Stimulated activated CD8-positive, alpha-beta memory T cell treated with anti-CD3 and anti-CD28 coated beads, Interleukin-15, amount 100 ng/mL, for 4 hours (primary cell): ENCODE measurements at places on chromosomes 5 and 9.

GRCh38 chr9:130658893-130659698, 5.3 kb upstream of the PRDM12 start:
- no peak for DNase-seq

DNA sequence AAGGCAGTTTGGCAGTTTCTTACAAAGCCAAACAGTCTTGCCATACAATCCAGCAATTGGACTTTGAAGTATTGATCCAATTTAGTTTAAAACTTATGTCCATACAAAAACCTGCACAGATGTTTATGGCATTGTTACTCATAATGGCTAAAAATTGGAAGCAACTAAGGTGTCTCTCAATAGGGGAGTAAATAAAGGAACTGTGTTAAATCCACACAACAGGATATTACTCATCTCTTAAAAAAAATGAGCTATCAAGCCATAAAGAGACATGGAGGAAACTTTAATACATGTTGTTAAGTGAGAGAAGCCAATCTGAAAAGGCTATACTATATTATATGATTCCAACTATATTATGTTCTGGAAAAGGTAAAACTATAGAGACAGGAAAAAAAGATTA, 313.6 kb upstream of the CD180 start:
- no peak for DNase-seq

GRCh38 chr5:167952278-167952995, 339.0 kb upstream of the WWC1 start:
- DNase-seq, result no peak

DNA sequence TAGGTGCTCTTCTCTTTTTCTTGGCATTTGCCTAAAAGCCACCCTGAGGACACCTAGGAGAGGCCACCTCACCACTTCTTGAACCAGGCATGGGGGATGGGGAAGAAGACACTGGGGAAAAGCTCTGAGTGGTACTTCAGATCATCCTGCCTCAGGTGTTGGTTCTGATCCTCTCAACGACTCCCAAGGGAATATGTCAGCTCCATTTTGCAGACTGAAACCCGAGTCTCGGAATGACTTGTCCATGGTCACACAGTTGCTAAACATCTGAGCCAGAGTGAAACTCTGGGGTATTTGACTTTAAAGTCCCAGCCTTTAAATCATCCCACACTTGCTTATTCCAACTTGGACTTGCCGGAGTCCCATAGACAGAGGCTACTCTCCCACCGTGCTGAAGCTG, 120.6 kb upstream of the GABRP start:
- no peak for DNase-seq

- DNase-seq, result no peak
Measured at GRCh38 chr5:169415371-169415770, 114.4 kb upstream of the SLIT3 start.

GRCh38 chr5:76325326-76325725, 77.8 kb upstream of the IQGAP2 start:
- DNase-seq, result no peak

- DNase-seq, result no peak
Measured at GRCh38 chr9:35135988-35136387, 20.3 kb upstream of the ATOSB start.

- DNase-seq, result no peak
Measured at GRCh38 chr9:11755951-11756350, 937.2 kb upstream of the TYRP1 start.

DNA sequence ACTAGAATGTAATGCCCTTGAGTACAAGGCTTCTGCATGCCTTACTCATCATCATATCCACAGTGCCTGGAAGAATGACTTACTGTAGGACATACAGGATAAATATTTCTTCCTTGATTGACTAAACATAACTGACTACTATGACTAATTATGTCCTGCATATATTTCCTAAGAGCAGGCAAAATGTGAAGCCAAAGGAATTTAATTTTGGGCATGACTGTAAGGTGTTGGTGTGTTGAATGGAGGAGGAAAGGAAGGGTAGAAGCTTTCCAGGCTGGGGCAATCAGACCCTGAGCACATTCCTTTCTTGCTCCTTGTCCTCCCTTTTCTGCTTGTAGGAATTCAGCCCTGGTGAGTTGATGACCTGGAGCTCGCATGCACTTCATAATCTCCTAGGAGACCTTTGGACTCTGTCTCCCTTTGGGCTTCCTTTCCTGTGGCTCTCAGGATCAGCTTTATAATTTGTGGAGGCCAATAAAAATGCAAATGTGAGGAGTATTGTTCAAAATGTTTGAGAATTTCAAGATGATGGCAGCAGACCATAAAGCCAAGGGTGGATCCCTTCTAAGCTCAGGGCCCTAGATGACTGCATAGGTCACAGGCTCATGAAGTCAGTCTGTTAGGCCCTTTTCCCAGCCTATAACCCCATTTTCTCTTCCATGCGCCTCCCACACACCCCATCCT, 174.0 kb downstream of the HMHB1 start:
- DNase-seq, result no peak

GRCh38 chr5:66582499-66583165, 13.6 kb upstream of the MAST4 start:
- DNase-seq, result no peak

GRCh38 chr5:66595756-66596635, at the start of gene MAST4:
Gene MAST4 (plus strand): TSS chr5:66596393. CDS start chr5:66596656, 263 bp downstream.
- no peak for DNase-seq

- DNase-seq, result no peak
Measured at GRCh38 chr9:91949392-91949945, 559 bp downstream of the ROR2 start.

- no peak for DNase-seq
Measured at GRCh38 chr5:99928490-99928889, 606.7 kb upstream of the FAM174A start.

GRCh38 chr9:96062031-96062430, 186.5 kb downstream of the ERCC6L2 start:
- DNase-seq, result no peak

- DNase-seq, result no peak
Measured at GRCh38 chr5:177537389-177538361, 16.7 kb downstream of the FAM193B start.

DNA sequence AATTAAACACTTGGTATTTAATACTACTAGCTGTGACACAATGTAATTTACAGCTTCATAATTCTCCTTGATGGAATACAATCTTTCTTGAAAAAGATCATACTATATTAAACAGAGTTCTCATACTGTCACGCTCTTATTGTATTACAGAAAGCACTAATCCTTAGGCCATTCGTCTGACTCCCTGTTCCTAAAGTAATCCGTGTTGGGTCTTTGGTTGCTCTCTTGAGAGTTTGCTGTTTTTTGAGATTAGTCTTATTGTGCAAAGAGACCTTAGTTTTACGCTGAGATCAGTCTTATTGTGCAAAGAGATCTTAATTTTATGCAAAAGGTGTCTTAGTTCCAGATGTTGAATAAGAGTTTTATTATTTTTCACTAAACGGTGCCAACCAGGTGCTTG, 190.6 kb downstream of the ISL1 start:
- DNase-seq, result no peak

DNA sequence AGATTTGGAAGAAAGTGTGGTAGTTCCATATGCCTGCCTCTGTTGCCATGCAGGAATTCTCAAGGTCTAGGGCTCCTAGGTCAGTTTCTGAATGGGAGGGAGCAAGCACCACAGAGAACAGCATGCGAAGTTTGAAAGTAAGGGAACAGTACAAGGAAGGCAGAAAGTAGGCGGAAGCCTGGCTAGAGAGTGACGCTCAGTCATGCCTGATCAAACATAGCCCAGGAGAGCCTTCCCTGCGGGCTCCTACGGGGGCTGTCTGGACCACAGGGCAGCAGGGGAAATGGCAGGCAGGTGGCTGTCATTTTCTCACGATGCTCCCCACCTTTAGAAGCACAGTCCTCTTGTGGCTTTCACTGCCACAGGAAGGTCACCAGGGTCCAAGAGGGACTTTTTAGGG, 12.8 kb upstream of the STC2 start:
- no peak for DNase-seq

- no peak for DNase-seq
Measured at GRCh38 chr5:154862766-154863165, 4.3 kb downstream of the CNOT8 start.

GRCh38 chr9:9045572-9045971, 1246.0 kb upstream of the DMAC1 start:
- no peak for DNase-seq

DNA sequence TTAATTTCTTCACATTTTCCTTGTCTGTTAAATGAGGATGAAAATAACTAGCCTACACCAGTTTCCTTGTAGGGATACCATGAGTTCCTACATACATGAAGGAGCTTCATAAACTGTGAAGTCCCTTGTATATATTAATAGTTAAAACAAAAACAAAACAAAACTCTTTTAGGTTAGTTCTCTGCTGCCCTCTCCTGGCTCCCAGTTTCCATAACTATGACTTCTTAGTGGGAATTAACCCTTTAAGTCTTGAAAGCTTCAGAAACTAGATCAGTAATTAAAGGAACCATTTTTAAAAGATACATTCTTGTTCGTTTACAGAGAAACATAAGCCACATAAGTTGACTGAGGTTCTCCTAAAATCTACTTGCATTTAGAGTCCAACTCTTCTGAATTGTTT, 500.0 kb upstream of the C9orf72 start:
- no peak for DNase-seq

- DNase-seq, result no peak
Measured at GRCh38 chr5:32143617-32144377, 30.3 kb downstream of the GOLPH3 start.

GRCh38 chr9:97666907-97667686, 30.0 kb downstream of the XPA start:
- DNase-seq, result no peak

- DNase-seq, result no peak
Measured at GRCh38 chr9:106883626-106884190, 20.7 kb downstream of the ZNF462 start.

DNA sequence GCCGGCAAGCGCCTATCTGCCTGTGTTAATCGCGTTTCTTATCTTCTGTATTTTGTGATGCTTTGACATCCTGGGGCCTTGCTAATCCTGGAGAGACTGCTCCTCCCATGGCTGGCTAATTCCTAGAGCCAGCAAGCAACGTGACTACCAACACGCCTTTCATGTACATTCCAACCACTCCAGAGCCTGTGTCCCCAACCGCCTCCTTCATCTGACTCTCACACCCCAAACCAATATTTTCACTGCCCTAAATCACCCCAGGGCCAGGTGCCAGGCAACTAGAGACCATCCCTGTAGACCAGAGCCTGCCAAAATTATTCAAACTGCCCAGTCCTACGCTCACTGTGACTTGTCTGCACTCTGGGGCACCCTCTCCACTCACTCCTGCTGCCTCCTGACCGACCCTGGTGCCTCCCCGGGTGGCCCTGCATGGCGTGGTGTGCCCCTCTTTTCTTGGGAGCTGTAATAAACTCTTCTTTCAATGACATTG, 50.5 kb upstream of the COL5A1 start:
- no peak for DNase-seq

DNA sequence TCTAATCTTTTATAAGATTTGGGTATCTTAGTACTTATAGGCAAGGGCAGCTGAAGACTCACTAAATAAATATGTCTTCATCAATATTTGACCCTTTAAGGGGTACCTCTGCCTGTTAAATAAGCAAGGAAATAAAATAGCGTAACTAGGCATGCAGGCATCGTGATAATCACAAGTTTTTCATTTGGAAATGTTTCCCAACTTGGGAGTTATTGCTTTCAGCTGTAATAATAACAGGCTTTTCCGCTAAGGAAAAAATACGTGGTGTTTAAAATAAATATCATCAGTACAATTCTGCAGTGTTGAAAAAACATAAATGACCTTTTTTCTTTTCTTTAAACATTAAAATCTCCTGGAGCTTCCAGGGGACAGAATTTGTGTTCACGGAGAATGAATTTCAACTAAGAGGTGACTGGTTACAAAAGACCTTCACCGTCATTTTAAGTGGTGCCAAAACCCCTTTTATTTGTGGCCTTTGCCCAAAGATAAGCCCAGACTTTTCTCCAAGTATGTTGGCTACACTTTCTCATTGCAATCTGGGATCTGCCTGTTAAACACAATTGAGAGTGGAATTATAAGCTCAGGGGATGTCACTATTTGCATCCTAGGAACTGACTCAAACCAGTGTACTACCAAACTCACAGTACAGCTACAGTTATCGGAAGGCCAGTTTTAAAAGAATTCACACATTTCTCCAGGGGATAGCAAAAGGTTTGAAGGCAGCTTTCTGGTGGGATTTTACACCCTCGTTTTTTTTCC, 218.6 kb downstream of the FBXL7 start:
- no peak for DNase-seq

GRCh38 chr9:22036866-22037626, 27.9 kb upstream of the CDKN2B start:
- DNase-seq, result no peak

- no peak for DNase-seq
Measured at GRCh38 chr9:133788819-133789717, 50.9 kb upstream of the SARDH start.

DNA sequence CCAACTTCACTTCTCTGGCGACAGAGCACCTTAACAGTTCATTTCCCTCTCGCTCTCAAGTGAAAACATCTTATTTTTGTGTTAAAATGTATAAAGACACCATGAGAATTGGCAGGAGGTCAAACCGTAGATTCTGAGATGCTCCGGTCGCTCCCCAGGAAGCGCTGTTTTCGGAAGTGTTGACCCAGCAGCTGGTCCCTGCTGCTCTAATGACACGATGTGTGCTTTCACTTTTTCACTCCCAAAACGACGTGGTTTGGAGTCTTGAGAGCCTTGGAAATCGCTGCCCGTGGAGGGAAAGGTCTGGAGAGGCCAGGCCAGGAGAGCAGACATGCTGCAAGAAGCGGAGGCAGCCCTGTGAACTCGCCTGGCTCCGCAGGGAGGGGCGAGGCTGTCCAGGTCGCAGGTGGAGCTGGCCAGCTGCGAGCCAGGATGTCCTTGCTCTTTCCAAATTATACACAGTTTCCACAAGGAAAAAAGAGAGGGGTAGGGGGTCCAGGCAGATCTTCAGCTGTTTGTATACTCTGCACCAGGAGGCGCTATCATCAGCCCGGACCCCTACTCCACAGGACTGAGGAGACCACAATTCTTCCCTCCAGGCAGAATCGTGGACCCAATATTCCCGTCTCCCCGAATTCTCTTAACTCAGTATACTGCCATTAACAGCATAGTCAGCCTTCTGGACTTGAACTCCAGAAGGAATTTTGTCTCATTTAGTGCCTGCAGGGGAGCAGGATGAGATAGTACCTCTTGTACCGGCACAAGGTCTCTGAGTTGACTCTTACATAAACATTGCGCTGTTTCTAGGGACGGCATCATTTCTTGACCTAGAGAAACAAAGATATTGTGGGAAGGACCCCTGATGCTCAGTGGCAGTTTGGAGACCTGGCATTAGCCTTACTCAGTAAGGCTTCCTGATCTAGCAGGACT, 248.6 kb upstream of the ANKRD55 start:
- no peak for DNase-seq

GRCh38 chr5:149719666-149720065, 10.4 kb upstream of the PPARGC1B start:
- no peak for DNase-seq
